ENCODE measurements at places on chromosomes 3 and 15.

DNA sequence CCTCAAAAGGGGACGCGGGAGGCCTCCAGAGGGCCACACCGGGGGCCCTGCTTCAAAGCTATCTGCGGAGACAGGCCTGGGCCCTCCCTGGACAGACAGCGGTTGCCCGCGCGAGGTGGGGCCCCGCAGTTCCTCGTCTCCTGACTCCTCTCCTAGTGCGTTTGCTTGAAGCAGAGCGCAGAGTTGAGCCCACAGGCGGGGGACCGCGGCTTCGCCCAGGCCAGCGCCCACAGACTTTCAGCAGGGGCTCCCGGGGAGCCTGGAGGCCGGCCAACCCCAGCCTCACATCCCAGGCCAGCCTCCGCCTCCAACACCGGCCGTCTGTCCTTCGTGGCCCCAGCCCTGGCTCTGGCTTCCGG lies 540 bp upstream of the ADAMTS7 start:
- no peak for DNase-seq

GRCh38 chr3:56536735-56537134 lies 20.2 kb upstream of the CCDC66 start:
- DNase-seq = no peak

DNA sequence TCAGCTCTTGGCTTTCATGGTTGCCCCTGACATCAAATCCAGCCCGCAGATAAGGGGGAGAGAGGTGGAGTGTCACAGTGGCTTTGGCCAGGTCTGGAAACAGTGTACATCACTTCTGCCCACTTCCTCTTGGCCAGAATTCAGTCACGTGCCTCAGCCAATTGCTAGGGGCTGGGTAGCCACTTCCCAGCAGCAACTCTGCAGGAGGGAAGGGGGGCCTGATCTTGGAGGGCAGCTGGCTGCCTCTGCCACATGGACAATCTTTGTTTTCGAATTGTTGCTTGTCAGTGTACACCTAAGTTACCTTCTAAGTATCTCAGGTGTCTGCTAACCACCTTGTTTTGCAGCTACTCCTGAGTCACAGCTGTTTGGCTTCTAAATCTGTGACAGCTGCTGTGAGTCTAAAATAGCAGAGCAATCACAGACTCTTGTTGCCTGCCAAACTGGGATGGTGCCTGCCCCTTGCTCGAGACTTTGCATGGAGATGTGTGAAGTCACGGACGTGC lies 41.0 kb upstream of the LIMD1 start:
- peak; percentile 92 for DNase-seq

DNA sequence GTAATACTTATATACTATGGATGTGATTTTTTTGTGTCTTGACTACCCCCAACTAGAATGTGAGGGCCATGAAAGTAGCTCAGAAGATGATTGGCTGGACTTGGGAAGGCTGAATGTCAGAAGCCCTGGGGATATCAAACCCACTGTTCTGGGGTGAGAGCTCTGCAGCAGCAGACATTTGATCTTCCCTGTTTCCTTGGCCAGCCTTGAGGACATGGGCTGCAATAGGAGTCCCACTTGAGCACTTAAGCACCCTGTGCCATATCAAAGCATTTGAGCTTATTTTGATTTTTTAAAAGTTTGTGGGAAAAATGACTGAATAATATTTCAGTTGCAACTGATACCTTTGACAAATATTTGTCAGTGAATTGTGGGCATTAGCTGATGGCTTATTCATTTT lies 21.7 kb downstream of the GTF2E1 start:
- peak; percentile 11 for DNase-seq

DNA sequence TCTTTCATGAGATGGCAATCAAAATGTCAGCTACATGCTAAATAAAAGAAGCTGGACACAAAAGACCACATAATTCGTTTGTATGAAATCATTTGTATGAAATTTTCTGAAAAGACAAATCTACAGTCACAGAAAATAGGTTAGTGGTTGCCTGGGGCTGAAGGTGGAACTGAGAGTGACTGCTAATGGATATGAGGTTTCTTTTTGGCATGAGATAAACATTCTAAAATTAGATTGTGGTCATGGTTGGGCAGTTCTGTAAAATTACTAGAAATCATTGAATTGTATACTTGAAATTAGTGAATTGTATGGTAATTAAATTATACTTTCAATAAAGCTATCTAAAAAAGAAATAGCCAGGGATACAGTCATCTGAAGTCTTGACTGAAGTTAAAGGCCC lies 2.7 kb upstream of the DMXL2 start:
- no peak for DNase-seq

- no peak for DNase-seq
These were observed 19.8 kb downstream of the UBA5 start for GRCh38 chr3:132679911-132680310.

Data from tongue (tissue), 3 donors.